KBM-7 (cell line): ENCODE measurements at places on chromosomes 2 and 18.

- no peak for DNase-seq
Measured at GRCh38 chr2:101974663-101975062, 17.1 kb upstream of the IL1R2 start.

DNA sequence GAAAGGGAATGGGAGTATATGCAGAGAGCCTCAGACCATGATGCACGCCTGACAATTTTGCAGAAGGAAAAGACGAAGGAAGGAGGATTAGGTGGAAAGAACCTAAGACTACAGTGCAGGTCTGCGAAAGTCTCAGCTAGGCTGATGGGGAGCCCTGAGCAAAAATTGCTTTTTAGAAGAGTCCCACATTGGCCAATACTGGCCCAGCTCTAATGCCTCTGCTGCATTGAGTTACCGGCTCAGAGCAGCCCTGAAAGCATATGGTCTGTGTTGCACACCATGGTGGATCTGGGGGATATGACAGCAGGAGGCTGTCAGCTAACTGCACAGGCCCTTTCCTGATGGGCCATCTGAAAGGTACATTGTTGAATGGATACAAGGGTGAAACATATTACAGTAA lies 48.3 kb upstream of the CAVIN2 start:
- no peak for DNase-seq

GRCh38 chr2:15560140-15560987 lies 770 bp downstream of the NBAS start:
- DNase-seq: peak; percentile 62

DNA sequence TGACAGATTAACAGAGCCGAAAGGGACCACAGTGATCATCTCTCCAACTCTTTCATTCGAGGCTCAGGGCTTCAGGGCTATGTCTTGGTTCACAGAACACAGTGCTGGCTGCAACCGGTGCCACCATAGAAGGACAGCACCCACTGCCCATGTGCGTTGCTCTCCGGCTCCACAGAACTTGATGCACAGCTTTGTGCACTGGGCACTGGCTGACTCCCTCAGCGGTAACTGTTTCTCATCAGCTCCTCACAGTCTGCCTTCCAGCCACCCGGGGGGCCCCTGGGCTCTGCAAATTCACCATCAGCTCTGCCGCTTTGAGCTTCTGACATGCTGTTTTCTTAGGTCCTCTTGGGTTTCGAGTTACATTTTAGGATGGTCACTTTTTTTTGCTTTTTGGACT lies 124.3 kb upstream of the RAB12 start:
- DNase-seq: no peak

DNA sequence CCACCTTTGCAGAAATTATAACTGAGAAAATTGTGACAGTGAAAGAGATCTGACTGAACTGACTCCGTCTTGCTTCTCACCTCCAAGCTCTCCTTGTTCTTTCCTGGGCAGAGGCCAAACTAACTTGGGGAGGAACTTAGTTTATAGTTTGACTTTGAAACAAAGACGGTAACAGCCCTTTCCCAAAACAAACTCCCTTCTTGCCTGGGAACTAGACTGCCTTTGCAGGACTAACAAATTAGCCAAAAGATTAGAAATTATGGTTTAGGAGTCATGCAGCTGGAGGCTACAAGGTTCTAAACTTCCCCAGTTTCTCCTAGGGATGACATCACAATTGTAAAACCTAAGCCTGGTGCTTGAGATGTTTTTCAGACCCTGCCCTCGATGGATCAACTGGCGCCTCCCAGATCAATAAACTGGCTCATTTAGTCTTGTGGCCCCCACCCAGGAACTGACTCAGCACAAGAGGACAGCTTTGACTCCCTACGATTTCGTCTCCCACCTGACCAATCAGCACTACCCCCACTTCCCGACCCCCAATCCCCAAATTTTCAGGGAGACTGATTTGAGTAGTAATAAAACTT lies 137.7 kb downstream of the ALPK2 start:
- no peak for DNase-seq

- DNase-seq: no peak
Measured at GRCh38 chr18:31247574-31248199, 70.3 kb upstream of the DSG1 start.

DNA sequence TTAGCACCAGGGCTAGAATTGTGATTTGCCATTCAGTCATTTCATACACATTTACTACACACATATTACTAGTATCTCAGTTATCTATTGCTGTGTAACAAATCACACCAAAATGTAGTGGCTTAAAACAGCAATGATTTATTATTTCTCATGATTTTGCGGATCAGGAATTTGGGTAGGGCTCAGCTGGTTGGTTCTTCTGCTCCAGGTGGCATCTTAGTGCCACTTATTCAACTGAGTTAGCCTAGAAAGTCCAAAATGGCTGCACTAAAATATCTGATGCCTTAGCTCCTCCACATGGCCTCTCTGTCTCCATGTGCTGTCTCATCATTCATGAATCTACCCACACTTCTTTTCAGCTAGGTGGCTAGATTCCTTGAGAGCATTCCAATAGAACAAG lies 107.1 kb downstream of the ZFP36L2 start:
- no peak for DNase-seq

GRCh38 chr2:55355451-55355850 lies 64.2 kb downstream of the CCDC88A start:
- no peak for DNase-seq

GRCh38 chr18:59835605-59836379 lies 64.0 kb upstream of the PMAIP1 start:
- DNase-seq: no peak

DNA sequence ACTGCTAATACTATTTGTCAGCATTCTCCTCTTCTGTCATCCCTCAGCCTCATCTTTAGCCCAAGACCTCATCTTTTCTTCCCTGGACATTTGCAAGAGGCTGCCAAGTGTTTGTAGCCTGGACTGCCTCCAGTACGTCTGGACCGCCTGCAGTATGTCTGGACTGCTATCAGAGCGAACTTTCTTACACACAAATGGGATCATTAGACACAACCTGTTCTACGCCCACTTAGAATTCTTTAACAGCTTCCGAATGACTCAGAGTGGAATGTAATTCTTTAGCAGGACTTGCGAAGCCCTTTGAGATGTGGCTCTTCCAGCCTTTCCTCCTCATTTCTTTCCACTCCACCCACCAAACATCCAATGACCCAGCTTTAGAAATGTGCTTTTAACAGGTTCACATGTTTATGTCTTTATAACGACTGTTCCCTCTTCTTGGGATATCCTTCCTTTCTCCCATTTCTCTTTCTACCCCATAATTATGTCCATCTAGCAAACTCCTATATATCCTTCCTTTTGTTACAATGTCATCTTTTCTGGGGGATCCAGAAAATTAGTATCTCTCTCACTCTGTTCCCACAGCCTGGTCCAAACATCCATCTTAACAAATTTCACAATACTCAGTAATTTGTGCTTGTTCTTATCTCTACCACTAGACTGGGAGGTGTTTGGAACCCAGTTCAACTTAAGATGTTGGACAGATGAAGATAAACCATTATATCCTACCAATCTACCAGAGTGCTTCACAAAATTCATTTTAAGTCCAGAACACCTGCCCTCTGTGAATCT lies 171.3 kb upstream of the PGAP1 start:
- no peak for DNase-seq

DNA sequence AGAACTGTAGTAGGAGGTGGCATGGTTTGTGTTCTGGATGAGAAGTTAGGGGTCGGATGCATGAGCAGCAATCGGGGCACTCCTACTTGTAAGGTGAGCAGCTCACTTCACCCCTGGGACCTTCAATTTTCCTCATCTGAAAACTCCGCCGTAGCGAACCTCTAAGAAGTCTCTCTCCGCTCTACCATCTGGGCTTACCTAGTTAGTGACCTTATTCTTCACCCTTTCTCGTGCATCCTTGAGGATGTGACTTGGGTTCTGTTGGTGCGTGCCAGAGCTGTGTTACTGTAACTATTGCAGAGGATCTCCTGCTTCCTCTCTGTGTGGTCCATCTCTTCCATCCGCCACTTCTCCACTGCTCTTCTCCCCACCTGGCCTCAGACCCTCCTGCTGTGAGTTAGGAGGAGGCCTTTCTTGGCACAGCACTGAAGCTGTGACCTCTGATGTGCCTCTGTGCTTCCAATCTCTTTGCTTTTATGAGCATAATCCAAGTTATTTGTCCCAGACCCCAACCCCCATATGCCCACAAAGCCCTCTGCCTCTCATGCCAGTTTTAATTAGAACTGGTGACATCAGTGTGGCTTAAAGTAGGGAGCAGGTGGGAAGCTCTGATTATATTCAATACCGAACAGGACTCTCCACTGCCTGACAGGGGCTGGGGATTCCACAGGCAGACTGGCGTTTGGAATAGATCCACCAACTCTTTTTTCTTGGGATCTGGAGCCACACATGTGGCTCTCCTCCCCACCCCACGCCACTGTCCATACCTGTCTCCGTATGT lies 178.4 kb downstream of the BCL2 start:
- no peak for DNase-seq

DNA sequence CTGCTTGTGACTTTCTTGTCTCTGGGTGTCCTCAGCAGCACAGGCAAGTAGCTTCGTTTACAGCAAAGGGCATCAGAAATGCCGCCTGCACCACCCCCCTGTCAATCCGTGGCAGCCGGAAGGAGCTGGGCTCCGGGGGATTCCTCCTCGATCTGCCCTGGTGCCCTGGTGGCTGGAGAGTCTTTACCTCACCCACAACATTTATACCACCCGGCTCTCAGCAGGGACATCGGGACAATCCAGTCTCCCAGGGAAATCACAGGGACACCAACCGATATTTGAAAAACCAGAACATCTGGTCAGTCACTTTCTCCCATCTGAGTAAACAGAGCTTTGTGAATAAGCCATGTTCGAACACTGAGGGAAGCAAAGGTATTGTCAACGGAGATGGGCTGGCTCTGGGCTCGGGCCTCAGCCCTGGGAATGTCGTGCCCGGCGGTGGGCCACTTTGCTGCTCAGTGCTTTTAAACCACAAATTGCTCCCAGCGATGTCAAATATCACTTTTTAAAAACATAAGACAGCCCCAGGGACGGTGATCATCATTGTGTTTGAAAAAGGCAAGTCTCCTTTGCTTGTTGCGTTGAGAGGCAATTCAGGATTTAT lies 210.0 kb upstream of the SALL3 start:
- no peak for DNase-seq

- DNase-seq: peak; percentile 93
Measured at GRCh38 chr2:64635976-64636911, 17.5 kb downstream of the SERTAD2 start.

- DNase-seq: no peak
Measured at GRCh38 chr2:20526708-20527107, 79.8 kb downstream of the RHOB start.

DNA sequence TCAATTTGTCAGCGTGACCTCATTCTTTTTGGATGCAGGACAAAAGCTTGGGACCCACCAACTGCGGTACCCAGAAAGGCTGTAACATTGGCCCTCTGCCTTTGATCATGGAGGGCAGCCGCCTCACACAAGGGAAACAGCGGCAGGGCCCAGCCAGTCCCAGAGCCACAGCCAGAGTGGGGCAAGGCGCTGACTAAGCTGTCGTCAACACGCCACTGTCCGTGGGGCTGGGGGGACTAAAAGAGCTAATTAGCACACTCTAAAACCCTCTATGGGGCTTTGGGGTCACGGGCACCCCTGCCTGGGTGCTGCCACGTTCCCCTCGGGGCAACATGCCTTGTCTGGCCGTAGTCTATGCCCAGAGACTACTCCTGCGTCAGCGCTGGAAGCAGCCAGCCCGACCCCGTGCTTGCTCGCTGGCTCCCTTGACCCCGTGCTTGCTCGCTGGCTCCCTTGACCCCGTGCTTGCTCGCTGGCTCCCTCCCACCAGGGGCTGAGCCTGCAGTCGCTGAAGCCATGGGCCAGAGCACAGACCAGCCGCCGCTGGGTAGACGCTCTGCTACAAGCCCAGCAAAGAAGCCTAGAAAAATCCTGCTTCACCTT lies 598.4 kb downstream of the MBD2 start:
- no peak for DNase-seq

GRCh38 chr18:10455726-10456453 lies 1.5 kb downstream of the APCDD1 start:
- no peak for DNase-seq

DNA sequence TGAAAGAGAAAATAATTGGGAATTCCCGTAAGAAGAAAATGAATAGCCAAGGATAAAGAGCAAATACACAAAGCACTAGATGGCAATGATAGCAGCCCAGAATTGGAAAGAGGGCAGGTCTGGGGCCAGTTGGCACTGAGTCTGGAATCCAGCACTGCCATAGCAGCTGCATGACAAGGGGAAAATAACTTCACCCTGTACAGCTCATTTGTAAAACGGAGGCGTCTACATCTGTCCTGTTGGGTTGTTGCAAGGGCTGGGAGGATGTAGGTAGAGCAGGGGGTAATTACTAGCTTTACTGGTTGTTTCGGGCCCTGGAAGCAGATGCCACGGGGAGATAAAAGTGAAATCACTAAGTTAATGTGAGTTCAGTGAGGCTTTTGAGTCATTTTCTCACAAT lies 110.0 kb upstream of the RASGRP3 start:
- peak; percentile 39 for DNase-seq

DNA sequence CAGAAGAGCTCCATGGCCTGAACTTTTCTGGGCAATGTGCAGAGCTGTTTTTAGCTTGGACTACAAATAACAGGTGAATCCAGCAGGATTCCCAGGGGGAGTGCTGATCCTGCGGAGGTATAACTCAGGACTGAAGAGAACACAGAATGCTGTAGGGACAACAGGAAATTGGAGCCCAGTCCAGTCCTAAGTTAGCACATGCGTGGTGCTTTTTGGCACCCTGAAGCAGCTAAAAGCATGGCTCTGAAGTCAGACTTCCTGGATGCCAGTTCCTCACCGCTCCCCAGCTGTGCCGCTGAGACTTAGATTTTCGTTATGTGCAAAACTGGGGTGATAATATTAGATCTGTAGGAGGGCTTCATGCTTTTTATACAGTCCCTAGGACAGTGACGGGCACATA lies 58.6 kb downstream of the GALR1 start:
- no peak for DNase-seq

DNA sequence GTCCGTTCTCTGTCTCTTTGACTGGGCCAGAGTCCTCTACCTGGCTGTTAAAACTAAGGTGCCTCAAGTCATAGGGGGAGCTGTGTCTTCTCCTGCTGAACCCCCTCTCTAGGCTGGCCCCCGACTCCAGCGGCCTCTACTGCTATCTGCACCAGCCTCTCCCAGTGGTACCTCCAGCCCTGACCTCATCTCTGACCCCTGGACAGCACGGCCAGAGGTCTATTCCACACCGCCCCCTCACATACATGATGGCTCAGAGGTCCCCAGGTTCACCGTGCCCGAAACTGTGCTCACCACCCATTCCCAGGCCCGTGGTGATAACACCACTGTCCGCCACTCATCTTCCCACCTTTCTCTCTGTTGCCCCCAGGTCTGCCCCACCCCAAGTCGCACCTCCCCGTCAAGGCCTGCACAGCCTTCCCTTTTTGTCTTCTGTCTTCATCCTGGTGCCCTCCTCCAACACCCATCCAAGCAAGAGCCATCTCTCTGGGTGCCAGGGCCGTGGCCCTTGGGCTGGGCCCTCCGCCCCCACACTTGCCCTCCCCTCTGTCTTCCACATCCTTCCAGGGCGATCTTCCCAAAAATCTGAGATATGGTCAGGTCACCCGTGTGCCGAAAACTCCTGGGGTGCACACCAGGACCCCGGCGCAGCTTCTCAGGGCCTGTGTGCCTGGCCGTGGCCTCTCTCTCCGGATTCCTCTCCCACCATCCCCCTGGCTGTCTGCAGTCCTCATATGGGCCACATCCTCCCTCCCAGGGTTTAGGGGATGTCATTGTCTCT lies 134.4 kb upstream of the ID2 start:
- no peak for DNase-seq
